COR-L47 (cell line): ENCODE measurements at places on chromosomes 1 and 21.

DNA sequence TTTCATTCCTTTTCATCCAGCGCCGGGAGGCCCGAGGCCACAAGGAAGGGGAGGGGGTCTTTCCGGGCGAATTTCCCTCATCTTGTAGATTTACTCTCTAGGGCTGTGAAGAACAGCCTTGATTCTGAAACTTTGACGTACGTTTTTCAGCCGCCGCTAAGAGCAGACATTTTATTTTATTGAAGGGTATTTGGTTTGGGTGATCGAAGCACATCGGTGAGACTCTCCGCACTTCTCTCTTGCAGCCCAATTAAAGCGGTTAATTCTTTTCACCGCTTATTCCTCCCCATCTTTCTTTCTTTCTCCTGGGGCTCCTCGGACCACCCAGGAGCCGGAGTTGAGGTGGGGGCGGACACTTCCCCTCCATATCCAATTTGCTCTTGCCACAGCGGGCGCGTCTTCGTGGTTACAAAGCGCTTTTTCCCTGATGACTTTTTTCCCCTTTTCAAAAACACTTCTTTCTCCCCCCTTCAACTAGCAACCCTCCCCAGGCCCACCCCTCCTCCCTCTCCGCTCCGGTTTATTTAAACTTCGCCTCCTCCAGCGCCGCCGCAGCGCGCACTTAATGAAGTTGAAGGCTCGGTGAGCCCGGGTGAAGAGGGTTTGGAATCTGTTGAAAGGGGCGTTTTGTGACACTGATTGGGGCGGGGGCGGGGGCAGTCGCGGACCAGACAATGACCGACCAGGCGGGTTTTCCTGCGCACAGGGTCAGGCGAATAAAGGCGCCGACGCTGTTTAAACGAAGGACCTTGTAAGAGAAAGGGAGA is 5.9 kb downstream of the FOXD2 start:
- no peak for DNase-seq

- no peak for DNase-seq
Measured at GRCh38 chr1:1117469-1117831, 1.6 kb upstream of the C1orf159 start.

DNA sequence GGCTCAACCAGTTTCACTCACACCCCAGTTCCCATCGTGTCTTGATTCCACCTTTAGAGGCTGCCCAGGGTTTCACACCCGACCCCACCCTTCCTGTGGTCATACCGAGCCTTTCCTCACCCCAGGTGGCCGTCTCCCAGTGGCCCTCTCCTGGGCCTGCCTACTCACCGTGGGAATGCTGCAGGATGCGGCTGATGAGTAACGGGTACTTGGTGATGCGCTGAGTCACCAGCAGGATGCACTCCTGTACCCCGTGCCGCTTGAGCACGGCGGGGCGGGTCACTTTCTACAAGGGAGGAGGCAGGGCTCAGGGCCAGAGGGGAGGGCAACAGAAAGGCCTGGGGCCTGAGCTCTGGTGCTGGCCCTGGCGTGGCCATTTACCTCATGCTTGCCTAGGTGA is 16.4 kb downstream of the ARHGEF2 start:
- DNase-seq = no peak

GRCh38 chr1:36888811-36889477 is 145.4 kb downstream of the GRIK3 start:
- DNase-seq = no peak

- DNase-seq = no peak
Measured at GRCh38 chr21:43953021-43953420, 59.1 kb upstream of the TRAPPC10 start.

DNA sequence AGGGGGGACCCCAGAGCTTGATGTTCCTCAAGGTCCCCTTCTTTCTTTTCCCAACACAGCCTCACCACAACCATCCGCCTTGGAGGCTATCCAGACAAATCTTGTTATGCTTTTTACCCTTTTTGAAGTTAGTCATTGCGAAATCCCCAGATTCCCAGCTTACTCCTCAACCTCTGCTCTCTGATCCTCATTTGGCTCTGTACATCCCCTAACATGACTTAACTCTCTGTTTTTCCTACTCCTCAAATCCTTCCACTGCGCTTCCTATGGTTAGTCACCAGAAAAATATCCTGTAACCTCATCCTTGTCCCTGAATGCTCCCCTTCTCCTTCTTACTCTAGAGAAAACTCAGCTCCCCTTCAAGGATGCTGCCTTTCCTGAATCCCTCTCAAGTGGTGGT is 189.1 kb upstream of the POU3F1 start:
- DNase-seq = no peak

GRCh38 chr1:116346943-116347673 is 25.9 kb upstream of the ATP1A1 start:
- DNase-seq = no peak

- DNase-seq = no peak
Measured at GRCh38 chr21:21019681-21020080, 21.5 kb downstream of the NCAM2 start.

- no peak for DNase-seq
Measured at GRCh38 chr1:165891111-165891860, 63.9 kb downstream of the UCK2 start.

GRCh38 chr1:58815069-58815685 is 31.3 kb upstream of the JUN start:
- DNase-seq = no peak

- no peak for DNase-seq
Measured at GRCh38 chr1:207214453-207214852, 107.0 kb upstream of the CD55 start.

DNA sequence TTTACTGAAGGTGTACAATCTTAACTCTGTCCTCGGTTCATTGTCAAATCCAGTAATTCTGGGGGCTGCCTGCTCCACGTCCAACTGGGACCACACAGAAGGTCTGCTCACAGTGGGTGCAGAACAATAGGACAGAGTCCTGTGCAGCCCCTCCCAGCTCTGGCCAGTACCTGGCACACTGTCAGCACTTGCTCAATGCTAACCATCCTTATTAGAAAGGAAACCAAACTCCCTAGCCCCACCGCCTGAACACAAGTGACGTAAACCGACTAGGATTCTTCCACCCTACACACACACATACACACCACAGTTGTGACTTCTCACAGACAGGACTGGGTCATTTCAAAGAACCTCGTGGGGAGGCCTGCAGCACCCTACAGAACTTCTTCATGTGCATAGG is 5.2 kb downstream of the BCAR3 start:
- DNase-seq = no peak

- no peak for DNase-seq
Measured at GRCh38 chr1:178619042-178619927, 105.8 kb upstream of the RALGPS2 start.
